Endothelial cell of umbilical vein (primary cell): ENCODE measurements at places on chromosomes 16 and 17.
A peak's percentile ranks its signal among the peaks of the same experiment; 100 is the strongest.

GRCh38 chr16:24995033-24995432 is 20.1 kb downstream of the ARHGAP17 start:
- no peak for DNase-seq

DNA sequence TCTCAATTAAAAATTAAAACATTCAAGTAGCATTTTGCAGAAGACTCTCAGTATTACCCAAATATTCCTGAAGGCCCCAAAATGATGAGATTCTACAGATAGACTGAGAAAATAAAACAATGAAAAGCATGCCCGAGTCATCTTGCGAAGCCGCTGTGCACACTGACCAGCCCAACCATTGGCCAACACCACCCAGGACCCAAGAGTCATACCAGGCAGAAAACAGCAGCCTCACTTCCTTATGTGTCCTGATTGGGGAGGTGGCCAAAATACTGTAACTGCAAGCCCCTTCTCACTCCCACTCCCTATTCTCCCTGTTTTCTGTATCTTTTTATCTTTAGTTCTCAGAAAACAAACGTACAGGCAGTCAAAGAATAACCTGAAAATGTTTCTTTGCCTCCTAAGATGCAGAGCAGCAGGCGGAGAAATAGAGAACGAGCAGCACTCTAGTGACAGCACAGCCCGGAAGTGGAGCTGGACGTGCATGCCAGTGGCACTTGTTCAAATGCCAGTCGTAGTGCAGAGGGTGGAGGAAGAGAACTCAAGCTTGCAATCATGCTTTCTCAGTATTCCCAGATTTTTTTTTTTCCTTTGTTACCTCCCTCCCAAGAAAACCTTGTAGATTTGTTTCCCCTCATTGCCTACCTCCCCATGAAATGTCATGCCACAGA is 182.3 kb upstream of the SOX9 start:
- DNase-seq, result no peak

GRCh38 chr17:42720996-42721583 is 23.8 kb downstream of the EZH1 start:
- DNase-seq, result peak; percentile 73

DNA sequence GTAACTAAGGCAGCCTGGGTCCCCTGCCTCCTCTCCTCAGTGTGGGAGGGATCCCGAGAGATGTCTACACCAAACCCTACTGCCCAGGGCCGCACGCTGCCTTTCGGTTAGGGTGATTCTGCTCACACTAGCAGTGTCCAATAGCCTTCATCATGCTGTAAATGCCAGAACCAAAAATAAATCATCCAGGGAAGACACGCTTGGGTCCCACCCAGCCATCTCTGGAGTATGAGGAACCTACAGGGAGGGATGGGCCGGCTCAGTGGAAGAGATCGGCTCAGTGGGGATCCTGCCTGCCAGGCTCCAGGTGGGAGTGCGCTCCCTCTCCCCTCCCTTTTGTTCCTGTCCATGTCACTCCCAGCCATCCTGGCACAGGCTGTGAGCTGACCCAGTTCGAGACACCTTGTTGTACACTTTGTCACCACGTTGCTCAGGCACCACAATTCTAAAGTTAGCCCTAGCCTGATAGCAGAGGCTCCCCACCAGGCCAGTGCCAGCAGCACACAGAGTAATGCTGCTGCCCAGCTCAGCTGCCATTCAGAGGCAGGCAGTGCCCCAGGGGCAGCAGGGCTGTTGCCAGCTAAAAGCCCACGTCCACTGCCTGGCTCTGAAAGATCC is 24.5 kb downstream of the PEMT start:
- no peak for DNase-seq

DNA sequence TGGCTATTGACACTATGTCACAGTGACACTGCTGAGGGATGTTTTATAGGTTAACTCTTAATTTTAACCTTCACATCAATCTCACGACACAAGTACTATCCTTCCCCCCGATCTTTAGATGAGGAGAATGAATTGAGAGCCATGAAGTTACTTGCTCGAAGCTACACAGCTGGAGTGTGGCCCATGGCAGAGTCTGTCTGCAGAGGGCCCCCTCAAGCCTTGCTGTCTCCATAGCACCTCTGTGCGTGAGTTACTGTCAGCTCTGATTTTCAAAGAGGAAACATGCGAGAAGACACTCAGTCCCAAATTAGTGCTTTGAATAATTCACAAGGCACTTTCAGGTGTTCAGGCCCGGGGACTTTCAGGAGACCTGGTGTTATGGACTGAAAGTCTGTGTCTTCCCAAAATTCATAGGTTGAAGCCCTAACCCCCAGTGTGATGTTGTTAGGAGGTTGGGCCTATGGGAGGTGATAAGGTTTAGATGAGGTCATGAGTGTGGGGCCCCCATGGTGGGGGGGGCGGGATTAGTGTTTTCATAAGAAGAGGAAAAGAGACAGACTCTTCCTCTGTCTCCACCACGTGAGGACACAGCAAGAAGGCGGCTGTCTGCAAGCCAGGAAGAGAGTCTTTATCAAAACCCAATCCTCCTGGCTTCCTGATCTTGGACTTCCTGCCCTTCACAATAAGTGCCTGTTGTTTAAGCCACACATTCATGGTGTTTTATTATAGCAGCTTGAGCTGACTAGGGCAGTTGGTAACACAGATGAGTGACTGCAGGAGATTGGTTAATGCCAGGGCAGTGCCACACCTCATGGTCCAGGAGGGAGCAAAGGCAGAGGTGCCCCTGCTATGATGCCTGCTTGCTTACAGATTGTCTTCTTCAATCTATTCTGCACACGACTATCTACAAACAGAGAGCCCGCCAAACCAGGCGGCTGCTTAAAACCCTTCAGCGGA is 281.8 kb downstream of the HAPSTR1 start:
- DNase-seq, result no peak

- DNase-seq, result no peak
Observed at GRCh38 chr17:49093131-49093530, 39.4 kb upstream of the B4GALNT2 start.
